Head of caudate nucleus (tissue), 42 donors: ENCODE measurements at places on chromosomes 16 and 17.
A peak's percentile ranks its signal among the peaks of the same experiment; 100 is the strongest.

DNA sequence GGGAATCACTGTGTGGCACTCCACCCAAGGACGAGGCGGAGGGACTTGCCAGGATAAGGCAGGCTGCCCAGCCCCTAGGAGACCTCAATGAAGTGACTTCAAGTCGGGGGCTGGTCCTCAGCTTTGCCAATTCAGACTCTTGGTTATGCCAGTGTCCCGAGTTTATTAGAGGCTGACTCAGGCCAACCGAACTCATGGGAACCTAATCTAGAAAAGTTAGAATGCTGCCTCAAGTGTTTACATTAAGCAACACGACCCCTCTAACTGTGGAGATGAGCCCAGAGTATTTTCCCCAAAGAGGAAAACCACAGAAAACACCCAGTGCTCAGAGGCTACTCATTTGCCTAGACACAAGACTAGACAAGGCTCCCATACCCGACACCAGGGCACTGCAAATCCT, 1.1 kb upstream of the TEKT3 start:
- no peak for DNase-seq

GRCh38 chr16:83271970-83272575, 535.7 kb upstream of the HSBP1 start:
- no peak for DNase-seq

DNA sequence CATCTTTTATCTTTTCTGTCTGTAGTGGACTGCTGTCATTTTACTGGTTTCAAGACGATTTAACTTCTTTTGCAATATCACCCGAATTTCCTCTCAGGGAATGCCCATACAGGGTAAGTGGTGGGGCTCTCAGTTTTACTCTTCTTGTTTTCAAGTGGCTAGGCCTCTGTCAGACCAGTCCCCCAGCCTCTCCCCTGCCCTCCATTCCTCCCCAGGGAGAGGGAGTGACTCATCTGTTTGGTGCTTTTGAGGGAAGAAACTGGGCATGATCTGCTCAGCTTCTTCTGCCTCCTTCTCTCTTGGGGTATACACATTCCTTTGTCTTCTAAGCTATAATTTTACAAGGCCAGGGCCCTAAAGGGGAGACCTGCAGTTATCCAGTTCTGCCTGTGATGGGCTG, 332.0 kb downstream of the CBLN1 start:
- no peak for DNase-seq

DNA sequence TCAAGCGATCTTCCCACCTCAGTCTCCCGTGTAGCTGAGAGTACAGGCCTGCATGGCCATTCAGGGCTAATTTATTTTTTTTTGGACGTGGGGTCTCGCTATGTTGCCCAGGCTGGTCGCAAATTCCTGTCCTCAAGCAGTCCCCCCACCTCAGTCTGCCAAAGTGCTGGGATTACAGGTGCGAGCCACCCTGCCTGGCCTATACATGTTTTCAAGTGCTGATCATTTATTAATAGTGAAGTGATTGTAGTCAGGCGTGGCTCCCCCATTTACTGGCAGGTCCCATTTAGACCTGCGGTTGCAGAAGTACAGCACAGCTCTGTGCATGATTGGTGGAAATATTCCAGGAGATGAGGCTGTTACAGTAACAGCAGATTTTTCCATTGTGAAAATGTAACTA, 8.4 kb downstream of the FOXK2 start:
- DNase-seq: no peak

- no peak for DNase-seq
These were observed 29.1 kb upstream of the SHCBP1 start for GRCh38 chr16:46650254-46650623.

- DNase-seq: no peak
These were observed 8.0 kb upstream of the XYLT2 start for GRCh38 chr17:50337956-50338355.

- DNase-seq: peak; percentile 30
These were observed 58.9 kb downstream of the WWP2 start for GRCh38 chr16:69820926-69821541.

- DNase-seq: no peak
These were observed 24.2 kb downstream of the CYB5B start for GRCh38 chr16:69448470-69449193.

GRCh38 chr17:71438631-71439146, 682.1 kb upstream of the SOX9 start:
- DNase-seq: no peak

DNA sequence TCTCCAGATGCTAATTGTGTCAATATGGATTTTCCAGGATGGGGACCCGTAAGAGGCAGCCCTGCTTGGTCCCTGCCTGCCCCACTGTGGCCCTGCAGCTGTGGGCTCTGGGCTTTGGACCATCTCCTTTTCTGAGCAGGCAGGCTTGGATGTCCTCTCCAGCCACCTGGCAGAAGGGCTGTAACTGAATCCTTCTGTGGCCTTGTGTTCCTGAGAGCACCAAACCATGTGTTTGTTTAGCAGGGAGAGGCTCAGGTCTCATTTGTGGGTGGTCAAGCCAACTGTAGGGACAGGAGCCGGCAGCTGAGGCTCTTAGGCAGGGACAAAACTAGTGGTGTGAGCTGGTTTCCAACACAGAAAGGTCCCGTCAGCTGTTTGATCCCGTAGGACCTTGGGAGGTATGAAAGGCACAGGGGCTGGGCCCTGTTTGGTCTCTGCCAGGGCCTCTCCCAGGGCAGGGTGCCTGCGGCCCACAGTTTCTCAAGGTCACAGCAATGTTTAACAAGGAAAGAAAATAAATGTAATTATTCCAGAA, 18.5 kb downstream of the SEC14L5 start:
- no peak for DNase-seq

- DNase-seq: no peak
These were observed 25.9 kb upstream of the FAAP100 start for GRCh38 chr17:81578038-81578441.

DNA sequence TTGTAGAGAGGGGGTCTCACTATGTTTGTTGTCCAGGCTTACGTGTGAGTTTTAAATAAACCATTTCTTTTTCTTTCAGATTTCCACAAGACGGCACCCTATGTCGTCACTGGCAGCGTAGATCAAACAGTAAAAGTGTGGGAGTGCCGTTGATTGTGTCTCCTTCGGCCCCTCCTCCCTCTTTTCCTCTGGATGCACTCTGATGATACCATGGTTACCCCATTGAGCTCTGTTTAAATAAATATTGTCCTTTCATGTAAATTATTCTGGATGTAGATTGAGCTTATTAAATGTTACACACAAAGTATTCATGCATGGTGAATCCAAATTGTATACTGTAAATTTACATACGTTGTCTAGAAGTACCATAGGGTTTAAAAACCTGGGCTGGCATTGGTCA, 29.9 kb downstream of the CLUH start:
- no peak for DNase-seq

DNA sequence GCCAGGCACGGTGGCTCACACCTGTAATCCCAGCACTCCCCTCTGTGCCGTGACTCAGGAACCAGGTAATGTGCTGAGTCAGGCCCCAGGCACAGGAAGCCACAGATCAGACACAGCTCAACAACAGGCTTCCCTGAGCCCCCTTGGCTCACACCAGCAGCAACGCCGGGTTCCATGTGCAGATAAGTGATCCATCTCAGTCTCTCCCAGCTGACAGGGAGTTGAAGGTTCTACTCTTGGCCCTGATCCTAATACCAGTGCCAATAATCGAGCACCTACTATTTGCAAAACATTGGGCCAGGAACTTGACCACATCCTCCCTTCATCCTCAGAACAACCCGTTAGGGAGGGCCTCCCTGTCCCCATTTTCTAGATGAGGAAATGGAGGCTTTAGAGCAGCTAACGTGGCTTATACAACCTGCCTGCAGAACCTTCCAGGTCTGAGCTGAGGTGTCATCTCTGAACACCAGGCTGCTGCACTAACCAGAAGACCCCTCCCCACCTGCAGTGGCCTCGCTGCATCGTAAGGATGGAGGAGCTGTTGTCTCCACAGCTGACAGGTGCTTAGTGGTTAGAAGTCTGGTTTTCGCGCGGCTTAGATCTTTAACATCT, 64.8 kb upstream of the AMZ2 start:
- DNase-seq: no peak

DNA sequence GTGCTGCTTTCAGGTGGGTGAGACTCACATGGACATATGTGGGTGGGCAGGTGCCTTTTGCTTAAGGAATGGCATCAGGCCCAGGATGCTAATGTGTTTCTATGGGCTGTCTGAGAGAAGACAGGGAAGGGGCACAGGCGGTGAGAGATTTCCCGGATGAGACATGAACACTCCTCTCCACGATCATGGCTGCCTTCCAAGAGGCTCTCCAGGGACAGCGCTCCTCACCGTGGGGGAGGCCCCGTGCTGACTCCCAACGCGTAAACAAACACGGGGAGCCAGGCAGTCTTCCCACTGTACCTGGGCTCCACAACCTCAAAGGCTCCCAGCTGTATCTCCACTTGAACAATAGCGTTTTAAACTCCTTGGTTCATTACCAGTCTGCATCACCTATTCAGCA, 42.8 kb downstream of the CDK5R1 start:
- no peak for DNase-seq

GRCh38 chr16:77897129-77897437, 108.7 kb downstream of the VAT1L start:
- DNase-seq: no peak

GRCh38 chr17:69466451-69466850, 52.0 kb downstream of the MAP2K6 start:
- no peak for DNase-seq

GRCh38 chr17:859824-860195, 77.7 kb downstream of the MRM3 start:
- DNase-seq: no peak

DNA sequence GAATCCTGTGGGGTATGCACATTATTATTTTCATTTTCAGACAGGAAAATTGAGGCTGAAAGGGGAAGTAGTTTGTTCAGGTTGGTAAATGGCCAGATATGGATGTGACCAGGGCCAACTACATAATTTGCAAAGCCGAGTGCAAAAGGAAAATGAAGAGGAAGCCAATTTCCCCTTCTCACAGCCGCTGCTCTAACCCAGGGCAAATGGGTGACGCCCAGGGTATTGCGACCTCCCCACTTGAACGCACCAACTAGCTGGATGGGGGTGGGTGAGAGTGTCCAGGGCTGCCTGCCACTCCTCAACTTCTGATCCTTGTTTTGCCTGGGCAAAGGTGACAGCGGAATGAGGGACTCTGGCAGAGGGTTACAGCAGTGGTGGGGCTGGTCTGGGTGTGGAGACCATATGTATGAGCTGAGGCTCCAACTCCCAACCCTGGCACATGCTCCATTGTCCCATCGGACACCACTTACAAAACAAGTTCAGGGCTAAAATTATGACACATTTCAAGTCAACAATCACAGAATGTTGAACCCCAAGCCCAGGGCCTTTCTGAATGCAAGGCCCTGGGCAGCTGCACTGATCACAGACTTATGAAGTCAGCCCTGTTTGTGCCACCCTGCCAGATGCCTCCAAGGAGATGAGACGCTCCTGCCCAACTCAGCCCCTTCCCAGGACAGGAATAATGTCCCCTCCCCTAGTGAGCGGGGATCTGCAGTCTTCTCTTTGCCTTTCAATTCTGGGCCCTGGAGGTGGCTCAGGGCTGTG, 1.7 kb downstream of the ANKRD40CL start:
- no peak for DNase-seq

GRCh38 chr16:16133943-16134604, 89.2 kb downstream of the ABCC6 start:
- DNase-seq: no peak

GRCh38 chr16:57677622-57678369, 9.7 kb downstream of the ADGRG3 start:
- no peak for DNase-seq

DNA sequence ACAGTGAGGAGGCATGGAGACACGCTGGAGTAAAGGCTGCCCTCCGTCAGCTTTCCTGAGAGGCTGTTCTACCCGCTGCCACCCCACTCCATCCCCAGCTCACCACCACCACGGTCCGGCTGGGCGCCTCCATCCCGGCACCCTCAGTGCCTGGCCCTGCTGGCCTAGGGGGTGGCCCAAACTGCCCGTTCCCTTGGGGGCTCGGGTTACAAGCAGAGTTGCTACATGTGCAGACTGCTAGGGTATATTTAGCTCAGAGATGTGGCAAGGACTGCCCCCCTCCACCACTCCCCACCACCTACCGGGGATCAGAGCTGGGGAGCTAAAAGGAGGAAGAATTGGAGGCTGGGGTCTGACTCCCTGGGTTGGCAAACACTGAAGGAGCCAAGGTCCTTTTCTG, 4.1 kb downstream of the CACNB1 start:
- DNase-seq: no peak

DNA sequence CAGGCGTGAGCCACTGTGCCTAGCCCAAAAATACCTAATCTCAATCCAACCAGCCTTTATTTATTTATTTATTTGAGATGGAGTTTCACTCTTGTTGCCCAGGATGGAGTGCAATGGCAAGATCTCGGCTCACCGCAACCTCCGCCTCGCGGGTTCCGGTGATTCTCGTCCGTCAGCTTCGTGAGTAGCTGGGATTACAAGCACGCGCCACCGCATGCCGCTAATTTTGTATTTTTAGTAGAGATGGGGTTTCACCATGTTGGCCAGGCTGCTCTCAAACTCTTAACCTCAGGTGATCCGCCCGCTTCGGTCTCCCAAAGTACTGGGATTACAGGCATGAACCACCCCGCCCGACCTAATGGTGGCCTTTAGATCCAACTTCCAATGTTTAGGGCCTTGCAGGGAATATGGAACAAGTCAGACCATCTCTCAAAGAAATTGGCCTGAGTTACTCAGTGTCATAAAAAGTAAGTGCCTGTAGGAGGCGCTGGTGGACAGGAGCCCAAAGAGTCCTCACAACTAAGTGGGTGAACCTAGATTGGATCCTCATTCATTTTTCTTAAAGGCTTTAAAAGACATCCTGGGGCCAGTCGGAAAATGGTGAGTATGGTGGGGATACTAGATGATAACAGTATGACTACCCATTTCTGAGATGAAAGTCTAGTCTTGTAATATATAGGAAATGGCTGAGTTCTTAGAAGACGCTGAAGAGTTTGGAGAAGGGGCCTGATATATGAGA, 4.6 kb downstream of the ZSCAN10 start:
- DNase-seq: no peak

GRCh38 chr17:7713782-7714181, 3.8 kb upstream of the DNAH2 start:
- DNase-seq: no peak

DNA sequence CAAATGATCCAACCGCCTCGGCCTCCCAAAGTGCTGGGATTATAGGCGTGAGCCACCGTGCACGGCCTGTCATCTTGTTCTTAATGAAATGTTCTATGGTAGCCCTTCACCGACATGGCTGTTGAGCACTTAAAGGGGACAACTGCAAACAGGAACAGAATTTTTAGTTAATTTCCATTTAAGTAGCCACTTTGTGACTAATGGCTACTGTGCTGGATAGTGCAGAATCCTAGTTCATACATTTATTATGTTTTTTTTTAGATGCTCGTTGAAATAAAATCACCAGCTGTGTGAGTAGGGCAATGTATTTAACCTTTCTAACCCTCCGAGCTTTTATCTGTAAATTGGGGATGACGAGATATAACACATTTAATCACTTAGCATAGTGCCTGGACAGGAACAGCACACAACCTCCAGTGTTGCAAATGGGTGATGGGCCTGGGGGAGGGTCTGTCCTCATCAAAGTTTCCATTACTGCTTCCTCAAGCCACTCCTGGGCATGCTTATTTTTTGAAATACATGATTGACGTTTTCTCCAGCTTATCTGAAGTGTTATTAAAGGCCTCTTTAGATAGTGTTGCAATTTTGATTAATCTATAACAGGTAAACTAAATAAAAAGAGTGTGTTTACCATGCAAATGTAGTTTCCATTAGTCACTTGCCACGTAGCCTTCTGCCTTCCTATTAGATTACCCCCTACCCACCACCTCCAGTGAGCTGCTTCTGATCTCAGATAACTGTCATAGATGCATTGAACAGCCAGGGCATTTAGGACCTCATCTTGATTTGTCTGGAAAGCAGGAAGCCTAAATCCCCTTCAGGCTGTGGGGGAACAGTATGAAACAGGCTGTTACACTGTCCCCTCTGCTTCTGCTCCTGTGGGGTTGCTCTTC, 42.5 kb upstream of the TANC2 start:
- no peak for DNase-seq
